ENCODE measurements at places on chromosomes 12 and 14.
A peak's percentile ranks its signal among the peaks of the same experiment; 100 is the strongest.

DNA sequence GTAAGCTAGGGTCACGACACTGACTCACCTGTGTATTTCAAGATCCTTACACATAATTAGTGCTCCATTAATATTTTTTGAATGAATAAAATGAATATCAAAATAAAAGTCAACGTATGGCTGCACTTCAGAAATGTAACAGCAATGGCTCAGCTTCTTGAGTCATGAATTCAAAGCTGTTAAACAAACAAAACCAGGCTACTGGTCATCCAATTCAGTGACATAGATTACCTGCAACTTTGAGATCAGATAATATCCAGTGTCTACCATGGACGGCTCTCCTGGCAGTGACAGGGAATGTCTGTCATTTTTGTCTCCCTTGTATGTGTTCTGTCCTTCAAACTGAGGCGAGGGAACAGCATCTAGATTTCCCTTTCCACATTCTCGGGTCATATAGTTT, 225.6 kb downstream of the EFCAB11 start:
- DNase-seq, result no peak

- DNase-seq, result no peak
Observed at GRCh38 chr14:50344116-50344775, 32.1 kb downstream of the DMAC2L start.

DNA sequence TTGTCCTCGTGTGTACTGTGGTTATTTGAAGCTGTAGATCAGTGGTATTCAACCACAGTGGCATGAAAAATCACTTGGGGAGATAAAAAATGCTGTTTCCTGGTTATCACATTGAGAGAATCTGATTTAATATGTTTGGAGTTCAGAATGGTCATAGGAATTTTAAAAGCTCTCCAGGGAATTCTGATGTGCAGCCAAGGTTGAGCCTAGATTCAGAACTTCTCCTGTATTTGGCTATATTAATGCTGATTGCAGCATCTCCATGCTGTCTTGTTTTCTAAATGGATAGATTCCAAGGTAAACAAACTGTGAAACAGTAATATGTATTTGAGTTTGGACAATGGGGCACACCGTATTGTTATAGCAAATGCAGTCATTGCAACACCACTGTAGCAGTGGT, 982.2 kb upstream of the FBXO33 start:
- DNase-seq, result no peak

GRCh38 chr12:2118481-2119255, 65.9 kb downstream of the CACNA1C start:
- no peak for DNase-seq

GRCh38 chr12:468671-469389, 9.1 kb downstream of the B4GALNT3 start:
- no peak for DNase-seq

DNA sequence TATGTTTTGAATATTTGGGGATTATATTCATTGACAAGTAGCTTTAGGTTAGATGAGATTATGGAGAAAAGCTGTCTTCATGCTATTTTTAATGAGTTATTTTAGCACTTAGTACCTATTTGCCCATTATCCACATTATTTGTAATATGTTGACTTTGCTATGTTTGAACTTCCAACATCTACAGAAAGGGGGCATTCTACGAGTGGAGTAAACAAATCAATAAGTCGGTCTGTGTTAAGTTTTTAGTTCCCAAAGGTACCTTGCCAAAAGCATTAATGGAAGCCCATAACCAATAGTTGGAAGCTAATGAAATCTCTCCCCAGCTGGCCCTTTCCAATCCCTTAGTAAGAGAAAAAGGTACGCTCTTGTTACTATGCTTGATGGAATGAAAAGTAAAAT, 250.0 kb upstream of the E2F7 start:
- no peak for DNase-seq

DNA sequence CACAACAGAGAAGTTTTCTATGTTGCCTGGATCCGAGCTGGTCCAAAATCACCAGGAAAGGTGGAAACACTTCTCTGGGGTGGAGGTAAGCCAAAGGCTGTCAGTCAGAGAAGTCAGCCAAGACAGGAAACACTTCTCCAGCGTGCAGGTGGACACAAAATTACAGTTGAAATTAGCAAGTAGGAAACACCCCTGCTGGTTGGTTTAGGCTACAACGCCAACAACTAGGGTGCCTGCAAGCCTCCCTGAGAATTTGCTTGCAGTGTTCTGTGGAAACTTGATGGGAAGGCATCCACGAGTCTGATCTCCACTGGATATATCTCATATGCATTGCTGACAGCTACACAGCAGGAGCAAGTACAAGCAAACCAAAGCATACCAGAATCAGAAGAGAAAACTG, 600.5 kb downstream of the RERGL start:
- no peak for DNase-seq

DNA sequence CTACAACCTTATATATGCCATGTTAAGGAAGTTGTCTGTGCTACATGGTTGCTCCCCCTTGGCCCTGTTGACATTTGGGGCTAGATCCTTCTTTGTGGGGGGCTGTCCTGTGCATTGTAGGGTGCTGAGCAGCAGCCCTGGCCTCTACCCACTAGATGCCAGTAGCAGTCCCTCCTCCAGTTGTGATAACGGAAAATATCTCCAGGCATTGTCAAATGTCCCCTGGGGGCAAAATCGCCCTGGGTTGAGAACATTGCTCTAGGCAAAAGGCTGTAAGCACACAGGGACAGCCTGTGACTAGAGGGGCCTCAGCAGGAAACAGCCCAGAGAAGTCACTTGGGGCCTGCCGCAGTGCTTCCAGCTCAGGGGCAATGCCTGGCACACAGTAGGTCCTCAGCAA, 1100.3 kb downstream of the BCL11B start:
- DNase-seq, result no peak

DNA sequence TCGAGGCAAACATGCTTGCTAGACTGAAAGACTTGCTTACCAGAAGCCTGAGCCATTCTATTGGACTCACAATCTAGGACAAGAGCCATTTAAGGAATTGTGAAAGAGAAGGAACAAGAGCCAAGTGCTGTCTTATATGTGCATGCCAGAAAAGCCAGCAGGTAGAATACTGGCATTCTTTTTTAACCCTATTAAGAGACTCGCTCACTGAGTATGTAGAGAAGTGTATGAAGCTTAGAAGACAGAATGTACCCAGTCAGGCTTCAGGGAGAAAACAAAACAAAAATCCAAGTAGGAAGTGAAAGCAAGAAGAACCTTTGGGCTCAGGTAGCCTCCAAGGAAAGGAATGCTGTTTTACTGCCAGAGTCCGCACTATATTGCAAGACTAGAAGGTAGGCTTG, 65.9 kb downstream of the DCAF5 start:
- peak; percentile 50 for DNase-seq

GRCh38 chr14:27223906-27224305, 626.1 kb upstream of the NOVA1 start:
- DNase-seq, result no peak

All from T47D (cell line).